ENCODE measurements at places on chromosomes 4 and X.

GRCh38 chr4:75643651-75644050 is 13.3 kb upstream of the CDKL2 start:
- no peak for DNase-seq

- no peak for DNase-seq
Measured at GRCh38 chr4:185599553-185600243, 64.4 kb upstream of the PDLIM3 start.

GRCh38 chrX:109830157-109830703 is 97.2 kb upstream of the ACSL4 start:
- no peak for DNase-seq

GRCh38 chr4:61541459-61541858 is 341.3 kb downstream of the ADGRL3 start:
- DNase-seq, result no peak

- no peak for DNase-seq
Measured at GRCh38 chr4:8906991-8907595, 35.5 kb upstream of the HMX1 start.

DNA sequence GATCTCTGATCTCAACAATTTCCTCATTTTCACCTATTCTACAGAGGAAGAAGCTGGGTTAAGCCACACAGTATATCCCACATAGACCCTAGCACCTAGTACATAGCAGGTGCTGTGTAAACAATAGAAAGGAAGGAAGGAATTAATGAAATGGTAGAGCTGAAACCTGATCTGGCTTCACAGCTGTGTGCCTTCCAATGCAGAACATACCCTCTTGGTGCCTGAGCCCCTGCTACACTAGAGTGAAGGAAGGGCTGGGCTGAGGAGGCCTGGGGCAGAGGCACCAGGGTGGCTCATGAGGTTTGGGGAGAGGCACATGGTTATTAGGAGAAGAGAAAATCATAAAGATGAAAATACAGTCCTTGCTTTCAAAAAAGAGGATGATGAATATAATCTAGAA is 21.3 kb downstream of the LRRC66 start:
- DNase-seq, result no peak

- peak; percentile 48 for DNase-seq
Measured at GRCh38 chr4:128823025-128823661, 13.6 kb downstream of the JADE1 start.

- DNase-seq, result no peak
Measured at GRCh38 chr4:147488556-147488955, 7.7 kb downstream of the EDNRA start.

GRCh38 chr4:143337600-143338287 is 1.1 kb downstream of the GAB1 start:
- peak; percentile 11 for DNase-seq

- no peak for DNase-seq
Measured at GRCh38 chr4:77669946-77670590, 64.4 kb downstream of the CXCL13 start.

- no peak for DNase-seq
Measured at GRCh38 chrX:121245763-121246162, 198.4 kb downstream of the GLUD2 start.

DNA sequence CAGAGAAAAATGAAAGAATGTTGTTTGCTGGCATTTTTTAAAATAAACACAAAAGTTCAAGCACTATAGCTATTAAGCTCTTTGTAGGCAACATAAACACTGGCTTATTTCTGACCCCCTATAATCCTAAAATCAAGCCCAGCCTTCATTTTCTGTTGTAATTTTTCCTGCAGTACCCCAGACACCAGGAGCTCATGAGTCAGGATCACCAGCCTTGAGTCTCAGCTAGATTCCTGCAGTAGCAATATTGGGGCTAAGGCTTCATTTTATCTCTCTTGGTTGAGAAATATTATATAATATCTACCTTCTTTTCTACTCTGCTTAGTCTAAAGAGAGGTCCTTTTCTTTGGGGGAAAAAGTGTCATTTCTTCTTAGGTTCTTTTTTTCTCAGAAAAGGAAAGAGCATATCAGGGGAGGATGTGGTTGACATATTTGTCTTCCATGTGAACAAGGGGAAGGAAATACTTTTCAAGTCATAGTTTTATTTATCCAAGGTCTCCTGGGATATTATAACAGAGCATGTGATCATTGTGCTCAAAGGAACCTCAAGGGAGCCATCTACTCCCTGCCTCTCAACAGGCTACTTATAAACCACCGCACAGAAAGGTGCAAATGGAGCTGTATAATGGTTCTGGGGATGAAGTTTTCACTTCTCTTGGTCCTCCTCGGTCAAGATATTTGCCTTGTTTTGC is 678.3 kb upstream of the NR3C2 start:
- no peak for DNase-seq

- no peak for DNase-seq
Measured at GRCh38 chr4:10917566-10917965, 233.0 kb upstream of the CLNK start.

DNA sequence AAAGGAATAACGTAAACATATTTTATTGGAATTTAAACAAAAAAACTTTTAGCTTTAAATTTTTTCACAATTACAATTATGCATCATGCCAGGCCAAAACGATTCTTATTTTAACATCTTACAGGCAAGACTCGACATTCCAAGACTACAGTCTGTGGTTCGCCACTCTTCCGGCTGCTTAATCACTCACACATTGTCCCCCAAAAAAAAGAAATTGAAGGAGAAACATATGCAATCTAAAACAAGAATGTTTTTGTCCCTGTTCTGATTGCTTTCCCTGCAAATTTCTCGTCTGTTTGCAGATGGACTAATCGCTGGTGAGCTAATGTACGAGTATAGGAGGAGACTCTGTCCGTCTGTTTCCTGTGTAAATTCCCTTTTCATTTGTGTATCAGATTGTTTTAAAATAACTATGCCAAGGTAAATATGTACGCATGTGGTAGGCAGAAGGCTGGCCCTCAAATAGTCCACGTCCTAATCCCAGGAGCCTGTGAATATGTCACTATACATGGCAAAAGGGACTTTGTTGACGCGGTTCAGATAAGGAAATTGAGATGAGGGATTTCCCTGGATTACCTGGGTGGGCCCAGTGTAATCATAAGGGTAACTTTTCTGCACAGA is 37.7 kb upstream of the MTNR1A start:
- DNase-seq, result no peak

- DNase-seq, result peak; percentile 26
Measured at GRCh38 chr4:165994701-165995100, 121.7 kb downstream of the TLL1 start.

- DNase-seq, result no peak
Measured at GRCh38 chr4:40734497-40734896, 15.3 kb upstream of the NSUN7 start.

- no peak for DNase-seq
Measured at GRCh38 chr4:52791936-52792335, 40.7 kb upstream of the ERVMER34-1 start.

GRCh38 chrX:106000203-106000602 is 38.3 kb downstream of the SERPINA7 start:
- no peak for DNase-seq

DNA sequence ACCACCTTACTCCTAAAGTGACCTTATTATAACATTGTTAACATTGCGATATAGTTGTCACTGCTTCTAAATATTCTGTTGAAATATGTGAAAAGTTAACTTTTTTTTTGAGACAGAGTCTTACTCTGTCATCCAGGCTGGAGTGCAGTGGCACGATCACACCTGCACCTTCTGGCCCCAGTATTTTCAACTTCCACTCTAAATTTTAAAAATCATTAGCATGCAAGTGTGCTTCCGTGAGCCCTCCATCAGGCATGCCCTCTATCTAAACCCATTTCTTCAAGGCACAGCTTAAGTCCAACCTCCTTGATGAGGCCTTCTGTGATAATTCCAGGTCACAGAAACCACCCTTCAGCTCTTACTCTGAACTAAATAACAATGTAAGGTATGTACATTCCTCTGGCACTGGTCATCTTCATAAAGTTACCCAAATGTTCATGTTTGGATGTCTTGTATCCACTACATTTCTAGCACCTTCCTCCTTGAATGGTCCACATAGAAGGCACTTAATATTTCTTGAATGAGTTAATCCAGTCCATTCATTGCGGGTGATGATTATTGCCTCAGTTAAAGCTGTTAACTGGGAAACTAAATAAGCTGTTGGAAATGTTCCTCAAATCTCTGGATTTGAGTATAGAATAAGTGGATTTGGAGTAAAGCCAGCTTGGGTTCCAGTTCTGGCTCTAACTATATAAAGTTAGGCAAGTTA is 38.6 kb upstream of the TMEM131L start:
- DNase-seq, result no peak

DNA sequence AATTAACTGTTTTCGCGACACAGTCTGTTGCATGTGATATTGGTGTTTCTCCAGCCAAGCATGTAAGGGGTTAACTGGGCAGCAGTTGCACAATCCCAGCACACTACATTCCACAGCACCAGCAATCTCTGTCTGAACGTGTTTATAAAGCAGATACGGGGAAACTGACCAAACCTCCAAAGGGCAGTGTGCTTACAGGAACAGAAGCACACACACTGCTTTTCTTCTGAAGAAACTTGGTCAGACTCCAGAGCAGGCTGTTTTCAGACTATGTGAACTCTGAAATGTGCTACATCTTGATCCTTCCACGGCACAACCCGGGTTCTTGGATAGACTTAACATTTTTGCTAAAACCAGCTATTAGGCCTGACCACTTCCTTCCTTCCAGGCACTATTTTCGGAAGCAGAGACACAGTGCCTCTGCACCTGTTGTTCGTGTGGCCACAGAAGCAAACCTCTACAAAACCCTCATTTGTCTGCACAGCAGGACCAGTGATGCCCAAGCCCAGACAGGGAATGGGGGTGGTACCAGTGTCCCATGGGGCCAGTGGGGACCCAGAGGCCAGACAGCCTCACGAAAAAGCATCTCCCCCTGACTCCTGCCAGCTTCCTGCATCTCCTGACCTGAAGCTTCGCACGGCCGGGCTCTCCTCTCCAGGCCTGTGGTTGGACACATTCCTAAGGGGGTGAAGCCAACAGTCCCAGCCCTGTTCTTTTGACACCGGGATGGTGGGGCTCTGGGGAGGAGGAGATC is 90.1 kb downstream of the IRF2 start:
- peak; percentile 48 for DNase-seq

GRCh38 chr4:182344968-182345367 is 101.8 kb downstream of the TENM3 start:
- no peak for DNase-seq

DNA sequence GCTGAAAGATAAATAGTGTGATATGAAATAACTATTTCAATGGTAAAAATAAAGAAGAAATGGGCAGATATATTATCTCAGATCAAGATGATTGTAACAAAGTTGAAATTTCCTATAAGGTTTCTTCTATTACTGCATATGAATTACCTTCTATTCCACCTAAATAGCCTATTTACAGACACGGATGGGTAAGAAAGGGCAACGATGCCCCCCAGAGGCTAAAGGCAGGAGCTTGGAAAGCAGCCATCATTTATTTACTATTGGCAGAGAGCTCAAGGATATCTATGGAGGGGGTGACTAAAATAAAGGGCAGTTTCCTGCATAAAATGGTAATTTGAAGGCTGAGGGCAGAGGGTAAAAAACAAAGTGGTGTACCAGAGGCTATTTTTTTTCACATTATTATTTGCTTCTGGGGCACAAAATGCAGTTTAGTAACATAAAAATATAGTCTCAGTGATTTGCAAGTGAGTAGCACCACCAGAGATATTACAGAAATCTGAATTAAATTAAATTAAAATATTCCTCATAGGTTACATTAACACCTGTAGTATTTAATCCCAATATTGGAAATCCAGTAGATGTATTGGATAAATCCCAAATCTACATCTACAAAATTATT is 123.1 kb downstream of the BTC start:
- DNase-seq, result peak; percentile 24

DNA sequence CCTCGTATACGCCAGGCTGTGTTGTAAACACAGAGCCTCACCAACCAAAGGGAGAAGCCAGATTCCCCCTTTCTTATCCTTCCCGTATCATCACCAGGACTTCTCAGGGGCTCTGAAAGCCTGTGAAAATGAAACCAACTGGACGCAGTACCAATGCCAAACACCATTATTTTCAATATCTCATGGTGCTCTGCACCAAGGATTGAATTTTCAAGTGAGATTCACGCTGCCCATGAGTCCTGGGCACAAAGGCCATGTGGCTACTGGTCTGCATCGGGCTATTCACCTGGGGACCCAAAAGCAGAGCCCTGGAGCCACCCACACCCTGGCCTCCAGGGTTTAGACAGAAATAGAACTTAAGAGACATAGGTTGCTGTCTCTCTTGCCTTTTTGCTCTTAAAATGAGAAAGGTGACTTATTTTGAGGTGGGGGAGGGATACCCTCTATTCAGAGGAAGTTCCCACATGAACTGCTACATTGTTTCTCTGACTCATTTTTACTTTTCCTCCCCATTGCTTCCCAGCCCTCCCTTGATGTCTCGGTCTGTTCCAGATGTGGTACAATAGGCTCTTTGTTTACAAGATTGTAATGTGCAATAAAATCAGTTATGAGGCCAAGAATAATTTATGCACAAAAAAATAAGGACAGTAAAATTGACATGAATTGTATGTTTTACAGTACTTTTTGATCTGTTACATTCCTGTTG is 55.4 kb downstream of the MAML3 start:
- DNase-seq, result no peak

DNA sequence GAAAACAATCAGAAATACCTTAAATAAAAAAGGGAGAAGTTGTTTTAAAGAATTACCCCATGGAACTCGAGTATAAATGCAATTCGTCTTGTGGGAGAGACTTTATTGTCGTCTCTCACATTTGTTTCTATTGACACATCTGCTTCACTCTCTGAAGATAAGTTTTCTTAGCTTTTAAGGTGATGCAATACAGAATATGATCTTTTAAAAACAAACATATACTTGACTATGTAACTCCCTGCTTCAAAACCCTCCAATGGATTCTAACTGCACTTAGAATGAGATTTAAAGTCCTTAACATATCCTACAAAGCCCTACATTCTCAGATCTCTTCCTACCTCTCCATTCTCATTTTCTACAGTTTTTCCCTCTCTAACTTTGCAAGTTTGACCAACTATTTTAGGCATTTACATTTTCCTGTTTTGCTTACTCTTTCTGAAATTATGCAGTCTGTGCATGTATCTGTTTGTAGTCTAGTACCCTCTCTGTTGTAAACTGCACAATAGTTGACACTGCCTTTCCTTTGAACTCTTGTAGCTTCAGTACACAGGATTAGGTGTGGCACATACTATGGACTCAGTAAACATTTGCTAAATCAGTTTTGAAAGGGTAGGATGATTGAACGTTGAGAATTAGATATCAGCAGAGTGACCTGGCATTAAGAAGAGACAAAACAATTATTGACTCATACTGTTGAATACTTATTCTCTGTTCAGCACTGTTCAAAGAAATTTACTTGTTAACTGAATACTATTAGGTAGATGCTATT is 59.8 kb downstream of the AGTR2 start:
- no peak for DNase-seq
